ENCODE measurements at places on chromosomes 1 and 21.

DNA sequence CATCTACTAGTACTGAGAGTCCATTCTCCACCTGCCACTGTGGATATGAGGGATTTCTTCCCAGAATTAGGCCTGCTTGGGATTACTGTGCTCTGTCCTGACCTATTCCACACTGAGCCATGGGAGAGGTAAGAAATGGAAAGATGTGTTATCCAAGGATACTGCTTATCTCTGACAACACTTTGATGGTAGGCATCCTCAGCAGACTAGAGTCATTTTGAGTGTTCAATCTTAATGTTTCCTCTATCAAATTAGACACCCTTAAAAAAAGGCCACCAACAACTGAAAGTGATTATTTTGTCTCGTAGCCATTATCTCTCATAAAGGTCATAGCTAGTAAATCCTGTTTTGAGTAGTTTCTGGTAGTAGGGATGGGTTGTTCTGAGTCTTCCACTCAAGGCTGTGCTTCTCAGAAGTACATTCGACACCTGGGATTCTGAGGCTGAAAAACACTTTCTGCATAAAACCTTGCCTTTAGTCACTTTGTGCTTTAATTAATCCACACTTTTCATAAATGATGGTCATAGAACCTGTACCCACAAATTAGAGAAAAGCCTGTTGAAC is 8.8 kb downstream of the ATPAF1 start:
- H3K4me1 ChIP-seq: no peaks in the 10 kb centered on the region
- no peak overlapping the region for H3K27ac ChIP-seq
- peaks cover 57% of the 10 kb centered on the region for H3K36me3 ChIP-seq
- no peak overlapping the region for H3K4me3 ChIP-seq
- H3K27me3 ChIP-seq: no peaks in the 10 kb centered on the region
- no peak for DNase-seq

DNA sequence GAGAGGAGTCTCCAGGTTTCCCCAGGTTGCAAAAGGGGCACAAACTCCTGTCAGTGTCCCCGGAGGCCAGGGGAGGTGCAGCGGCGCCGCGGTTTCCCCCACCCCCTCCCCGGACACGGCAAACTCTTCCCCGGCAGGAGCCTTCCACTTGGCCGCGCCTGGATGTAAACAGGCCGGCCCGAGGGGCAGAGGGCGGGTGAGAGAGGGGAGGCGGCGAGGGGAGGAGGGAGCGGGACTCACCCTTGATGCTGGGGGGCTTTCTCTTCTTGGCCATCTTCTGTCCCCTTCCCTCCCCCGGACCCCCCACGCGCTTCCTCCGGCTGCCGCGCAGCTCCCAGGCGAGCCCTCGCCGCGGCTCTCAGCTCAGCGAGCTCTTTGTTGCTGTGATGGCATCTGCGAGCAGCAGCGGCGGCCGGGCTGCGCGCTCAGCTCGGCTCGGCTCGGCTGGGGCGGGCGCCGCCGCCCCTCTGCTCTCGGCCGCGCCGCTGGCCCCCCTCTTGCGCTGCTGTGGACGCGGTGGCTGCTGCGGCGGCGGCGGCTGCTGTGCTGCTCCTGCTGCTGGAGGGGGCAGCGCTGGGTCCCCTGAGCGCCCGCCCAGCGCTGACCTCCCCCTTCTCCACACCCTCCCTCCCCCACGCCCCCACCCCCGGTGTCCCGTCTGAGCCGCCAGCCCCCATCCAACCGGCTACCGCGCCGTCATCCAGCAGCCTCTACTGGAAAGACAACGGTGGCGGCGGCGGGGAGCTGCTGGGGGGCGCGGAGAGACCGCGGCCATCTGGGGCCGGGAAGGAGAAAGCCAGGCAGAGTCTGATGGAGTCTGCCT is 4.9 kb upstream of the SLC44A5 start:
- DNase-seq: peak; percentile 43
- H3K27me3 ChIP-seq: peaks cover 42% of the 10 kb centered on the region

DNA sequence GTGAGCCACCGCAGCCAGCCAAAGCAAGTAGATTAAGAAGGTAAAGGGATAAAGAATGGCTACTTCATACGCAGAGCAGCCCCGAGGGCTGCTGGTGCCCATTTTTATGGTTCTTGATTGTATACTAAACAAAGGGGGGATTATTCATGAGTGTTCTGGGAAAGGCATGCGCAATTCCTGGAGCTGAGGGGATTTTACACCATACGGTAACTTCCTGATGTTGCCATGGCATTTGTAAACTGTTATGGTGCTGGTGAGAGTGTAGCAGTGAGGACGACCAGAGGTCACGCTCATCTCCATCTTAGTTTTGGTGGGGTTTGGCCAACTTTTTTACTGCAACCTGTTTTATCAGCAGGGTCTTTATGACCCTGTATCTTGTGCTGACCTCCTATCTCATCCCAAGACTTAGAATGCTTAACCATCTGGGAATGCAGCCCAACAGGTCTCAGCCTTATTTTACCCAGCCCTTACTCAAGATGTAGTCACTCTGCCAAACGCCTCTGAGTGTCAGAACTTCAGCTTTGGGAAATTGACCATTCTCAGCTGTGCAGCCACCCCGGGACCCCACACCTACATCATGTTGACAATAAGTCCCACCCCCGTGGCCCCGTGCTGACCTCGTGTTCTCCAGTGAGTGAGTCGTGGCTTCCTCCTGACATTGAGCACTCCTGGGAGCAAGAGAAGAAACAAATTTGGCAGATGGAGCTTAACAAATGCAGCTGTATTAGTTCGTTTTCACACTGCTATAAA is 149.4 kb upstream of the COL6A1 start:
- H3K36me3 ChIP-seq: no peaks in the 10 kb centered on the region
- peaks cover 19% of the 10 kb centered on the region for H3K4me1 ChIP-seq
- DNase-seq: peak; percentile 79
- no peaks in the 10 kb centered on the region for H3K27me3 ChIP-seq

GRCh38 chr1:226129230-226129629 is 57.3 kb downstream of the ACBD3 start:
- DNase-seq: no peak
- H3K4me1 ChIP-seq: peaks cover 27% of the 10 kb centered on the region
- H3K4me3 ChIP-seq: no peak overlapping the region
- H3K27me3 ChIP-seq: peaks cover 24% of the 10 kb centered on the region
- H3K27ac ChIP-seq: no peak overlapping the region

- no peak overlapping the region for H3K4me3 ChIP-seq
- H3K27me3 ChIP-seq: no peaks in the 10 kb centered on the region
- H3K27ac ChIP-seq: no peak overlapping the region
- peaks cover 59% of the 10 kb centered on the region for H3K36me3 ChIP-seq
- no peaks in the 10 kb centered on the region for H3K4me1 ChIP-seq
- DNase-seq: peak; percentile 18
These were observed 56.9 kb downstream of the LYST start for GRCh38 chr1:235809688-235810397.

DNA sequence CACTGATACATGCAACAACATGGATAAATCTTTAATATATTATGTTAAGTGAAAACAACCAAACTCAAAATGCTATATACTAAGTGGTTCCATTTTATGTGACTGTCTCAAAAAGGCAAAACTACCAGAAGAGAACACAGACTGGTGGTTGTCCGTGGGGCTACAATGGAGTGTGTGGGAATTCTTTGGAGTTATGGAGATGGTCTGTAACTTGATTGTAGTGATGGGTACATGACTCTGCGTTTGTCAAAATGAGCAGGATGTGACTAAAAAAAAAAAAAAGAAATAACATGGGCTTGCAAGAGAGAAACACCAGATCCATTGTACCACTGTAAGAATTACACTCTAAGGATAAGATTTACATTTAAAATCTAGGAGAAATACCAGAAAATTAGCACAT is 52.2 kb upstream of the KIAA1614 start:
- H3K4me1 ChIP-seq: no peaks in the 10 kb centered on the region
- DNase-seq: no peak
- H3K4me3 ChIP-seq: no peak overlapping the region
- H3K36me3 ChIP-seq: peaks cover 15% of the 10 kb centered on the region
- no peak overlapping the region for H3K27ac ChIP-seq
- H3K27me3 ChIP-seq: no peaks in the 10 kb centered on the region

- DNase-seq: no peak
- H3K27me3 ChIP-seq: peaks cover 6% of the 10 kb centered on the region
- no peaks in the 10 kb centered on the region for H3K4me1 ChIP-seq
- H3K4me3 ChIP-seq: no peak overlapping the region
- no peaks in the 10 kb centered on the region for H3K36me3 ChIP-seq
These were observed 13.2 kb upstream of the ATP1A1 start for GRCh38 chr1:116359871-116360270.

DNA sequence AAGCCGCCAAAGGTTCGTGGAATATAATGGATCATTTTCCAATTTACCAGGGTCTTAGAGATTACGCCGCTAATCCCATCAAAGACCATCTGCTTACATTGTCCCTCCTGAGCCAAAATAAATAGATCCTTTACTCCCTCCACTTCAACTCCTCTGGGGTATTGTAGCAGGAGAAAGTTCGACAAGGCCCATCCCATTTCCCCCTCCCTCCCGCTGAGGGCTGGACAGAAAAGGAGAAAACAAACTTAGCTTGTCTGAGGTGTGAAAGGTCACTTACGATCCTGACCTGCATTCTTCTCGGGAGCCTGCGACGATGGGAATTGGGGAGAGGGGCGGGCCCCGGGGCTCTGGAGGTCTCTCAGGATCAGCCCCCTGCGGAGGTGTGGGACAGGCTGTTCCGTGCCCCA is 60.8 kb downstream of the MEF2D start:
- peaks cover 12% of the 10 kb centered on the region for H3K4me1 ChIP-seq
- H3K27me3 ChIP-seq: peaks cover 100% of the 10 kb centered on the region
- peaks cover 3% of the 10 kb centered on the region for H3K36me3 ChIP-seq

DNA sequence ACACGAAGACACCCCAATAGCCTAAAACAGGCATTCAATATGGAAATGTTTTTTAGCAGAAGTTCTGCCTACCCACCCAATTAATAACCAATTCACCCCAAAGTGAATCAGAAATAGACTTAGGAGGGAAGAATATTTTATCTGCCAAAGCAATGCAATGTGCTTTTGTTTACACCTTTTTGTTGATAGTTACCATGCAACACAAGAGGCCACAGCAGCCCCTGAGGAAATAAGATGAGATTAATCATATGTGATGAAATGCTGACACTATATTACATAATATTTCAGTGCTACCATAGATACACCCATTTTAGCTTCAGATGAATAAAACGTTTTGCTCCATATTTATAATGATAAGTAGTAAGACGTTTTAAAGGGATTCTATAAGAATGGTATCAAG is 60.9 kb upstream of the RGS2 start:
- H3K4me1 ChIP-seq: no peaks in the 10 kb centered on the region
- H3K27ac ChIP-seq: peak overlapping the region; percentile 67
- H3K36me3 ChIP-seq: no peaks in the 10 kb centered on the region
- peak; percentile 57 for DNase-seq
- no peaks in the 10 kb centered on the region for H3K27me3 ChIP-seq

DNA sequence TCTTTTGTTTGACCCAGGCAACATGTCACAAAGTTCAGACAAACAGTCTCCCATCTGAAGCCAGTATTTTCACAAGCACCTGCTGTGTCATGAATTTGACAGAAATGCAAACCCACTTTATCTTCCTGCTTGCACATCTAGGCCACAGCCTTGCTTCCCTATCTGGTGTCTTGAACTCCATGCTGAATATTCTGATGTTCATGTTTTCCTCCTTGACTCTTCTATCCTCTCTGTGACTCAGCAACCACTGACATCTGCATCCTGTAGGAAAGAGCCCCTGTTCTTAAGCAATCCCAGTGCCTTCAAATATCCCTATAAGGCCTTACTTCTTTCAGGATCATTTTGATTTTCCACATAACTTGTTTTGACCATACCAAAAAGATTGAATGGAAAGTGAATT is 6.5 kb downstream of the CD55 start:
- H3K4me1 ChIP-seq: no peaks in the 10 kb centered on the region
- no peak overlapping the region for H3K27ac ChIP-seq
- H3K4me3 ChIP-seq: no peak overlapping the region
- H3K27me3 ChIP-seq: no peaks in the 10 kb centered on the region
- DNase-seq: peak; percentile 70

DNA sequence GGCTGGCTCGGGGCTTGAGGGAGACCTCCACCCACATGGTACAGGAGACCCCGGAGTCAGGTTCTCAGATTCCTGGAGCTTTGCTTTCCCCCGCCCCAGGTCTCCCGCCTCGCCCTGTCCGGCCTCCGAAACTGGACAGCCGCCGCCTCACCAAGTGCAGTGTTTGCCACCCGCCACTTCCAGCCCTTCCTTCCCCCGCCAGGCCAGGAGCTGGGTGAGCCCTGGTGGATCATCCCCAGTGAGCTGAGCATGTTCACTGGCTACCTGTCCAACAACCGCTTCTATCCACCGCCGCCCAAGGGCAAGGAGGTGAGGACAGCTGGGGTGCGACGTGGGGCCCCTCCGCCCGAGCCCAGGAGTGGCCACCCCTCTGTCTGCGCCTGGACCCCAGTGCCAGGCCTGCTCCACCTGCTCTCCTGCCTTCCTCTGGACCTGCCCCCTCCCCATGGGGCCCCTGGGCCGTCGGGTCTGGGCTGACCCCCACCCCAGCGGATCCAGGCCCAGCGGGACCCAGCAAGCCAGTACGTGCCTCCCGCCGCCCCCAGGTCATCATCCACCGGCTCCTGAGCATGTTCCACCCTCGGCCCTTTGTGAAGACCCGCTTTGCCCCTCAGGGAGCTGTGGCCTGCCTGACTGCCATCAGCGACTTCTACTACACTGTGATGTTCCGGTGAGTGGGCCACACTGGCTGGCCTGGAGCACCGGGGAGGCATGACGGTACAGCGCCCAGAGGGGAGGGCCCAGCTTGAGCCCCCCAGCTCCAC is 8.7 kb downstream of the SELENON start:
- no peak overlapping the region for H3K4me3 ChIP-seq
- no peak overlapping the region for H3K27ac ChIP-seq
- peaks cover 10% of the 10 kb centered on the region for H3K4me1 ChIP-seq
- H3K27me3 ChIP-seq: no peaks in the 10 kb centered on the region

DNA sequence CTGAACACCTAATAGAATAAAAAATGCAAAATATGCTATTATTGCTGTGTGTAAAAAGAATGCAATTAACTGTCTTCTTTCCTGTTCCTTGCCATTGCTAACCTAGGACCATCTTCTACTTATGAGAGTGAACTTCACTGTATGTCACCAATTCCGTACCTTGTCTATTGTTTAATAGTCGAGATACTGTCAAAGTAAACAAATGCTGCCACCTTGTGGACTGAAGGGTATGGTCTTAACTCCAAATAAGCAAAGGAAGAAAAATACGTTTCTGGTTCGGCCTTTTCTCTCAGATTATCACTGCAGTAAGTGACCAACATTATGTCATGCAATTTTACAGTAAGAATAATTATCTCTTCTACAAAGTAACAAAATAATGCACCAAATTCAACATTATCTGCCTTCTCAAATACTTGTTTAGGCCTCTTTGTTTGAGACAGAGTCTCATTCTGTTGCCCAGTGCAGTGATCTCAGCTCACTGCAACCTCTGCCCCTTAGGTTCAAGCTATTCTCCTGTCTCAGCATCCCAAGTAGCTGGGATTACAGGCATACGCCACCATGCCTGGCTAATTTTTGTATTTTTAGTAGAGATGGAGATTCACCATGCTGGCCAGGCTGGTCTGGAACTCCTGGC is 133.4 kb downstream of the COP1 start:
- no peak overlapping the region for H3K4me3 ChIP-seq
- no peaks in the 10 kb centered on the region for H3K27me3 ChIP-seq
- H3K4me1 ChIP-seq: no peaks in the 10 kb centered on the region

GRCh38 chr21:44581158-44581557 is 754 bp upstream of the KRTAP10-5 start:
- no peaks in the 10 kb centered on the region for H3K27me3 ChIP-seq
- H3K36me3 ChIP-seq: no peaks in the 10 kb centered on the region
- no peak overlapping the region for H3K4me3 ChIP-seq
- DNase-seq: no peak
- no peaks in the 10 kb centered on the region for H3K4me1 ChIP-seq
